ENCODE measurements at places on chromosomes 4 and X. TPM values are rescaled to one million over a fixed set of nuclear protein-coding genes. Genes with fewer than 3 reads are reported as not detected.

- no peak for DNase-seq
These were observed 38.2 kb downstream of the HPGDS start for GRCh38 chr4:94304365-94304971.

DNA sequence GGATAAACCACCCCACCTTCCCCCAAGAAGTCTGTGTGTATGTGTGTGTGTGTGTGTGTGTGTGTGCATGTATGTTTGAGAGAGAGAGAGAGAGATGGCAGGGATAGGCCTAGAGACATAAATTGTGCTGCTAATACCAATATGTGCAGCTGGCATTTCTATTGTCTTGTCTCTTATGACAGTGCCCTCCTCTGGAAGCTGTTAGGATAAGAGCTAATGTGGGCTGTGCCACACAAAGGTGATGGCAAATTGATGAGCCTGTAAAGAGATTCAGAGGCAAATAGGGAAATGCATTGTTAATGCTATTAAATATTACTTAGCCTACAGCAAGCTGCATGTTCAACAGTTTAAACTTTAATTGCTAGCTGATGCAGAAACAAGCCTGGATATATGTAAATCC, 332.0 kb downstream of the NKX6-1 start:
- DNase-seq = no peak

GLRA3 gene
- not detected for total RNA-seq

SPARCL1 gene
- total RNA-seq = 1,225 TPM

Data from thoracic aorta (tissue), 2 donors.